ENCODE measurements at places on chromosomes 4 and X.

DNA sequence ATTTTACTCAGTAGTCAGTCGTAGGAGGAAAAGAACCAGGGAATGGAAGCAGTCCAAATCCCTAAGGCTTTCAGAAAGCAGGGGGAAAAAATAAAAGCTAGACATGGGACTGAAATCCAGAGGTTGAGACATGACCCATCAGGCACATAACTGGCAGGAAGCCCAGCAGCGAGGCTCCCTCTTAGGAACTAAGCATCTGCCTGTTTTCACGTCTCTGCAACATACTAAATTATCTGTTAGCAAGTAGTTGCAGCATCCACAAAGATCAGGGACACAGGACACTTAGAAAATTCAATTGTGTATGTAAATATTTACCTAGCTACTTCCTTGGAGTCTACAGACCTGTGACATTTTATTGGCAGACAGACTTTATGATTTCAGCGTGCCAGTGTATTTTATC, 118.0 kb upstream of the EDNRA start:
- no peak for DNase-seq

- no peak for DNase-seq
These were observed 79.2 kb downstream of the FBXL5 start for GRCh38 chr4:15575966-15576365.

GRCh38 chr4:23999714-24000469, 110.0 kb upstream of the PPARGC1A start:
- no peak for DNase-seq

DNA sequence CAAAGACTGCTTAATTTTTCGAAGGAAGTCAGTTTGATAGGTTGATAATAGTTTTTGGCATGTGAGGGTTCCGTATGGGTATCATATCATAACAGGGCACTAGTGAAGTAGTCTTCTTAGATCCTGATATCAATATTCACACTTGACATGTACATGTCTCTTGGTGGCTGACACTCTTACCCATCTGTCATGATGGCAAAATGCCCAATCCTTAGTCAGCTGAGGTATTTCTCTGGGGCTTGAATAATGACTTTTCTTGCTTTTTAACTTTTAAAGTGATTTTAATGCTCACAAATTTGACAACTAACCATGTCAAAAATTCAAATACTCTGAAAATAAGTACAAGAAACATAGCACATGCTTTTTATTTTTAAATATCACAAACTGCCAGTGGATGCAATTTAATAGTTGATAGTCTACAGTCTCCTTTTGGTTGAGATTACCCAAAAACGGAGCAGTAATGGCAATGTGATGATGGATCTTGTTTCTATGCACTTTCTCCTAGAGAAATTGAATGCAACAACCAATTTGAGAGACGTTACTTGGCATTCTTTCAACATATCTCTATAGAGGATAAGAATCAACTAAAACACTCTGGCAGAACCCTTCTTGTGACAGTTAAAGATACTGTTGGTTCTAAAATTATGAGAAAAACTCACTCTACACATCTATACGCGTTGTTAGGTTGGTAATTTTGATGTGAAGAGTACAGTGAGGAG, 552.9 kb upstream of the PABPC4L start:
- no peak for DNase-seq

- DNase-seq, result no peak
These were observed 527.3 kb downstream of the TLL1 start for GRCh38 chr4:166400270-166400894.

GRCh38 chr4:111707491-111707890, 437.8 kb upstream of the FAM241A start:
- no peak for DNase-seq

DNA sequence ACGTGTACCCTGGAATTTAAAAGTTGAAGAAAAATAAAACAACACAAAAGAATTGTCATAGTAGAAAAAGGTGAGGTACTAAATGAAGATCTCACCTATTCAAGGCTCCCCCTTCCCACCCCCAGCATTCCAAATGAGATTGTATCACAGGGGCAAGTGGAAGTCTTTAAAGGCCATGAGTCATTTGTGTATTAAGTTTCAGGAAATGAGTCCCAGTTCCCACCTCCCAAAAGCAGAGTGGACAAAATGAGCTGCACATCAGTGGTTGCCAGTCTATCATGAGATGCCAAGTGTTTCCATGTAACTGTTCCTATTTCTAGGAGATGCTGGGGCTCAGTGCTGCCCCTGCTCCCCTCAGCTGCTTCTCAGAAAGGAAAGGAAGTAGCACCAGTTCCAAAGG, 20.1 kb downstream of the ARHGEF9 start:
- DNase-seq, result no peak

- no peak for DNase-seq
These were observed 21.6 kb downstream of the IRF2 start for GRCh38 chr4:184452740-184453139.

DNA sequence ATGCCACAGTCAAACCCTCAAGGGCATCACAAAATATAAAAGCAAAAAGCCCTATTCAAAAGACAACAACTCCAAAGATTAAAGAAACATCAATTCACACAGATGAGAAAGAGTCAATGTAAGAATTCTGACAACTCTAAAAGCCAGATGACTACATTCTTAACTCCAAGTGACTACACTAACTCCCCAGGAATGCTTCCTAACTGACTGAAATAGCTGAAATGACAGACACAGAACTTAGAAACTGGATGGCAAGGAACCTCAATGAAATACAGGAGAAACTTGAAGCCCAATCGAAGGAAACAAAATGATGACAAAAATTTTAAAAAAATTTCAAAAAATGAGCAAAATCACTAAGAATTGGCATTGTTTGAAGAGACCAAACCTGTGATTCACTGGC, 1047.6 kb upstream of the PCDH10 start:
- no peak for DNase-seq

DNA sequence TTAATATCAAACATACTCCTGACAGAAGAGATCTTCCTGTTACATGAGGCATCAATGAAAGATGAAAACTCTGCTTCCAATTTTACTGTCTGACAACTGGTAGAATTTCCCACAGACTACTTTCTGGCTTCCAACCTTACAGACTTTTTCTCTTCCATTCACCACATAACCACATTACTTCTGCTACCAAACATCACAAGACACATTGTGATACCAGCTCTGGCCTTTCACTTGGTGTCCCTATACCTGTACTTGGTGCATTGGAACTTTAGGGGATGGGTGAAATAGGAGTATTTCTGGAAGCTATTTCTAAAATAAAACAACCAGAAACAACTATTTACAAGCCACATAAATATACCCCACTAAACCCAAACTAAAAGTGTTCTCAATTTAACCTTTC, 20.5 kb downstream of the AMTN start:
- DNase-seq, result no peak

DNA sequence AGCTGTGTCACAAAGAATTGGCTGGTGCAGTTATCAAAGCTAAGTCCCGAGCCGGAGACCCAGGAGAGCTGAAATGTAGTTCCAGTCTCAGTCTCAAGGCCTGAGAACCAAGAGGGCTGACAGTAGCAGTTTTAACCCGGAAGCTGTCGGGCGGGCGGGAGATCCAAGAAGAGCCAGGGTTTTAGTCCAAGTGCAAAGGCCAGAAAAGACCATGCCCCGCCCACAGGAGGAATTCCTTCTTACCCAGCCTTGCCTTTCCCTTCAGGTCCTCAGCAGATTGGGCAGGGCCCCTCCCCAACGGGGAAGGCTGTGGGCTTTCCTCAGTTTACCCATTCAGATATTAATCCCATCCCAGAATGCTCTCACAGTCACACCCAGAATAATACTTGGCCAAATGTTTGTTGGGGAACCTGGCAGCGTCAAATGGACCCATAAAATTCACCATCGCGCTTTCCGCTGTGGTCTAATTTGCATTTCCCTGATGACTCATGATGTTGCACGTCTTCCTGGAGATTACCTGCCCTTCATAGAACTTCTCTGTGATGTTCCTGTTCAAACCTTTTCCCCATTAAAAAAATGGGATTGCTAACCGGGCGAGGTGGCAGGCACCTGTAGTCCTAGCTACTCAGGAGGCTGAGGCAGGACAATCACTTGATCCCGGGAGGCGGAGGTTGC, 16.2 kb downstream of the MAEA start:
- DNase-seq, result peak; percentile 39

GRCh38 chr4:151691639-151692442, 69.0 kb downstream of the GATB start:
- DNase-seq, result no peak

- DNase-seq, result no peak
These were observed 6.1 kb downstream of the TACC3 start for GRCh38 chr4:1727117-1728031.

- DNase-seq, result no peak
These were observed 8.1 kb downstream of the PHEX start for GRCh38 chrX:22040184-22040583.

DNA sequence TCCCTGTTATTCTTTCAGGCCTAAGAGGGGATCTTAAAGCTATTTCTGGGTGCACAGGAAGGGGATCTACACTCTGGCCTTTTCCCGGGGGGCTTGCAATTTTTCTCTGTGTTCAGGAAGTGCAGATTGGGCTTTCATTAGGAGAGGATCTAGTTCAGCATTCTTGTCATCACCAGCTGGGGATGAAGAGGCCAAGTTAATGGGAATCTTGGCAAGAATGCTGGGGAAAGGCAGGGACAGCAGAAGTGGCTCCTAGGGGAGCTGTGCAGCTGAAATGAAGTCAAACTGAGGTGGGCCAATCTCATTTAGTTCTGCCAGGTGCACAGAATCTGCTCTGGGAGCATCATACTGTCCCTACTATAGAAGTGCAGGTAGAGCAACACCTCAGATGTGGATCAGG, 40.9 kb upstream of the ESX1 start:
- no peak for DNase-seq
